ENCODE measurements at places on chromosomes 5 and 9.

DNA sequence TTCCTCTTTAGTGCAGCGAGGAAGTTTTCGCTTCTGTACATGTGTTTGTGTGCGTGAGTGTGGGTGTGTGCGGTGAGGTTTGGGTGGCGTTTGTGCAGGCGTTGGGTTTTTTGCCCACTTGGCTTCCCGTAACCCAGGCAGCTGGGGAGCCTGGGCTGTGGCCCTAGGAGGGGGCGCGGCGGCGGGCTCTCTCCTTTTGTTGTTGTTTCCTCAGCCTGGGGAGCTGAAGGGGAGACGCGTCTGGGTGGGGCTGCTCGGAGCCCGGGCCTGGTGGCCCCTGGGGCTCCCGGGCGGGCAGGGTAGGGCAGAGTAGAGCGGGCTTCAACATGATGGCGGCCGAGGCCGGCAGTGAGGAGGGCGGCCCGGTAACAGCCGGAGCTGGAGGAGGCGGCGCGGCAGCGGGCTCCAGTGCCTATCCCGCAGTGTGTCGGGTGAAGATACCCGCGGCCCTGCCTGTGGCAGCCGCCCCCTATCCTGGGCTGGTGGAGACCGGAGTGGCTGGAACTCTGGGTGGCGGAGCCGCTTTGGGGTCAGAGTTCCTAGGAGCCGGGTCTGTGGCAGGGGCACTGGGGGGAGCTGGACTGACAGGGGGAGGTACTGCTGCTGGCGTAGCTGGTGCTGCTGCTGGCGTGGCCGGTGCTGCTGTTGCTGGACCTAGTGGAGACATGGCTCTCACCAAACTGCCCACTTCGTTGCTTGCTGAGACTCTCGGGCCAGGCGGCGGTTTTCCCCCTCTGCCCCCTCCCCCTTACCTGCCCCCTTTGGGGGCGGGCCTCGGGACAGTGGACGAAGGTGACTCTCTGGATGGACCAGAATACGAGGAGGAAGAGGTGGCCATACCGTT, 665 bp downstream of the RASA1 start:
- DNase-seq = peak; percentile 49

DNA sequence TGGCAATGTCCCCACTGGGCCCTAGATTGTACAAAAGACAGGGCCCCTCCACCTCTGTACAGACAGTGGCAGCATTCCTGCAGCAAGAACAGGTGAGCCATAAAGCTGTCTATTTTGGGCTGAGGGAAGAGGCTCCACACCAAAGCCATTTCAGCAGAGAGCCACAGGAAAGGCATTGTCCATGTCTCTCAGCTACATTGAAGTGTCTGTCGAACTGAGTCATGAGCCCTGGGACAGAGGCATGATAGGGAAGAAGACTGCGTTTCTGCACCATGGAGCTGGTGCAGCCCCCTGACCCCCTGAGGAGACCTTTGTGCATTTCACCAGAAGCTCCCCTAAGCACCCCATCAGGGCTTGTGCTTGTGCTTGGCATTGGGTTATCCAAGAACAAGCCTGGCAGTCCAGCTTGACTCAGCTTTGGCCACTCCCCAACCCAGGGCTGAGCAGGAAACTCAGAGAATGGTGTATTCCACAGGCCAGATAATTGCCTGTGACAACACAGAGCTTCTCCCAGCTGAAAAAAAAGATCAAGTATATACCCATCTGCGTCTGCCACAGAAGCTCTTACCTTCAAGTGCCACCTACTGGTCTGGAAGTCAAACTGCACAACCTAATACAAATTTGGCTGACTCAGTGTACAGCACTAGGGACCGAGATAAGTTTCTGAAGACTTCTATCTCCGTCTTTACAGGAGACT, 5.9 kb upstream of the FRMD3 start:
- no peak for DNase-seq

GRCh38 chr5:135533334-135533733, 2.4 kb downstream of the NEUROG1 start:
- DNase-seq = no peak

DNA sequence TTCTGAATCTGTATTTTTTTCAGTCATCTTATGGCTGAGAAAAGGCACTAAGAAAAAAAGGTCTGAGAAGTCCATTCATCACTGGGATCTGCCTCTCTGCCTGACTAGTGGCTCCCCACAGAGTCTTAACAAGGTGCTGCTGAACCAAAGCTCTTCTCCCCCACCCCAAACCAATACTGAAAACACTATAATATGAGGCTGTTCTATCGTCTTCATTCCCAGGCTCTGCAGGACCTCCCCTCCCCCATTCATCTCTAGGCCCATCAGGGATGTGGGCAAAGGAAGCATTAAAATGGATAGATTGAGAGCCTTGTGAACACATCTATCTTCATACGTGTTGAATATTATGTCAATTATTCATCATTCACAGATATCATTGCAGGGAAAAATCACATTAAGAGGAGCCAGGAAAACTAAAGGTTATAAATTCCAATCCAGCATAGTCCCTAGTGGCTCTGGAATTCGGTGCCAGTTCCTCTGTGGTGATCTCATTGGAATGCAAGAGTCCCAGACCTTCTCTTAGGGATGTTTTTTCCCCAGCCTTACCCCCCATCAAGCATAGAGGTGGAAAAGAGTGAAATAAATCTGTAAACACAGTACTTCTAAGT, 44.3 kb upstream of the GPR151 start:
- DNase-seq = no peak

DNA sequence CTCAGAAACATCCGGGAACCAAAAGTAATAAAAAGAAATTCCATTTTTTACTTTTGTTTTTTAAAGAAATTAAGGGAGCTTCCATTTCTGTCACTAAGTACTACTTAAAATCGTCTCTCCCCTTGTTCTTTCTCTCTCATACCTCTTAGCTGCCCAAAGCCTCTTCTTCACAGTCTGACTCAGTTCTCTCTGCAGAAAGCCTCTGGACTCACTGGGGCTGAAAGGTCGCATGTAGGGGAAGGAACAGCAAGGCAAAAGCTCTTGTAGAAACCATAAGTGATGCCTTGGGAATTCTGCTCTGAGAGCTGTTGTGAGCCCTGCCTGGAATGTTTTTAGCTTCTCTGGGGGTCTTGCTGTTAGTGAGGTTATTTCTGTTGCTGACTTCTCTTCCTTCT, 100.8 kb upstream of the RANBP3L start:
- no peak for DNase-seq

GRCh38 chr5:117803533-117803932, 1184.8 kb downstream of the DTWD2 start:
- DNase-seq = no peak

DNA sequence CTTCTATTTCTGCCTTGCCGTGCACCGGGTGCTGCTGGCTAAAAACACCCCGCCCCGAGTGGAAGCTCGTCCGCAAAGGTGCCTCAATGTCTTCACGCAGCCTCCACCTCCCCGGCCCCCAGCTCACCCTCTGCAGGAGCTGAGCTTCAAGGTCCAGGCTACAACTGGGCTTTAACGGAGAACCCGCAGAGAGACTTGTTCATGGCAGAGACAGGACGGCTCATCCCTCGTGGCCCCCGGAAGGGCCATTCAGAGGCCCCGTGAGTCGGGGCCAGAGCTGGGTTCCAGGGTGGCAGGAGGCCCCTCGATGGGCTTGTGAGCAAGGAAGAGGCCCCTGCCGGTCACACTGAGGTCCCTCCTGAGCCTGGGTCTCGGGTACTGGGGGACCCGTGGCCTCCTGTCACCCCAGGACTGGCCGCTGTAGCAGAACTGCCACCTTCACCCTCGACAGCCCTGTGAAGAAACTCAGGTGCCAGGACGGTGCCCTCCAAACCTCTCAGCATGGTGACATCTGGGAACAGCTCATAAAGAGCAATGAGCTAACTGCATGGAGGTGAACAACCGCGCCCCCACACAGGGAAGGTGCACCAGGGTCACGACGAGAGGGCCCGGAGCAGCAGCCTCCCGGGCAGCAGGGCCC, 58.0 kb upstream of the UBAC1 start:
- DNase-seq = no peak

DNA sequence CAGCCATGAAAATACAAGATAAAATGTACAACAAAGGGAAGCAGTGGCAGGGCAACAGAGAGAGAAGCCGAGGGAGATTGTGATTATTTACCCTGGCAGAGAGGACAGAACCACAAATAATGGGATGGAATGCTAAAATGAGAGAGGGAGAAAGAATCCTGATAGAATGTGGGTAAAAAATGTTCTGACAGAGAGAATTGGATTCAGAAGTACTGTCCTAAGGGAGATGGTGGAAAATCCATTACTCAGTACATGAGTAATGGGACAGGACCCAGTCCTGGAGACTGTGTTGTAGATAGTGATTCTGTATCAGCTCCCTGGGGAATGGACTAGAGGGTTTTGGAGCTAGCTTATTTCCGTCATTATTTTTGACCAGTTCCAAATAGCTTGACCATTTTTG, 831.5 kb downstream of the MAT2B start:
- no peak for DNase-seq

GRCh38 chr5:137735555-137736284, at the start of gene KLHL3:
Gene KLHL3 (minus strand): TSS chr5:137736089. CDS start chr5:137735646, 443 bp downstream.
- no peak for DNase-seq

- no peak for DNase-seq
These were observed 5.2 kb upstream of the ZDHHC11 start for GRCh38 chr5:855771-856530.

- DNase-seq = peak; percentile 40
These were observed 7.0 kb upstream of the IRF1 start for GRCh38 chr5:132497488-132497997.

DNA sequence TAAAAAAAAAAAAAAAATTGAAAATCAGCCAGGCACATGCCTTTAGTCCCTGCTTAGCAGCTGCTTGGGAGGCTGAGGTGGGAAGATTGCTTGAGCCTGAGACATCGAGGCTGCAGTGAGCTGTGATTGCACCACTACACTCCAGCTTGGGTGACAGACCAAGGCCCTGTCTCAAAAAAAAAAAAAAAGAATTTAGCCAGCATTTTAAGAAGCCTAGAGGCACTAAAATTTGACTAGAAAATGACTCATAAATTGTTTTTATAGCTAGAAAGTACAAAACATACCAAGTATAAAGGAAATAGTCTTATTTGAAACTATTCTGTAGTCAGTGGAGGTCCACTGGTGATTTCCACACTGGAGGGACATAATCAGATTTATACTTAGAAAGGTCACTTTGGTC, 17.5 kb downstream of the LRRC70 start:
- no peak for DNase-seq

GRCh38 chr9:72703574-72703973, 182.2 kb downstream of the TMC1 start:
- no peak for DNase-seq

DNA sequence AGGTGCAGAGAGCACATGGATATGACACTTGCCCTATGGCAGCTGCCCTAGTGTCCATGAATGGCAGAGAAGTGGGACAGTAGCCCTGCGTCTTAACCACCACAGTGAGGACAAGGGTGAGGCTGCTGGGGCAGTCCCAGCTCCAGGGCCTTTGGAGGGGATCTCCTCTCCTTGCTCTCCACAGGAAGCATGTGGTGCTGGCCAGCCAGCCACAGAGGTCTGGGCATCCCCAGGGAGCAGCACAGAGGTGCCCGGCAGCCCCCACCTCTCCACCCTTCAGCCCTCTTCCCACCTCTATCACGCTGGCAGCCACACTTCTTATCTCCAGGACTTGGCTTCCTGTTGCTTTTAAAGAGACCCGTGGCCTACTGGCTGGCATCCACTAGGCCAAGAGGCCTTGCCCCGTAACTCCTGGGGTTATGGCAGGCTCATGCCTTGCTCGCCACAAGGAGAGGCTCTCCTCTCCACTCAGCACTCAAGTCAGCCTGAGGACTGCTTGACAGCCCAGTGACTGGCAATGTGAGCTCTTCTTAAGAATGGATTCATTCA, 21.9 kb downstream of the CSF2 start:
- DNase-seq = no peak

DNA sequence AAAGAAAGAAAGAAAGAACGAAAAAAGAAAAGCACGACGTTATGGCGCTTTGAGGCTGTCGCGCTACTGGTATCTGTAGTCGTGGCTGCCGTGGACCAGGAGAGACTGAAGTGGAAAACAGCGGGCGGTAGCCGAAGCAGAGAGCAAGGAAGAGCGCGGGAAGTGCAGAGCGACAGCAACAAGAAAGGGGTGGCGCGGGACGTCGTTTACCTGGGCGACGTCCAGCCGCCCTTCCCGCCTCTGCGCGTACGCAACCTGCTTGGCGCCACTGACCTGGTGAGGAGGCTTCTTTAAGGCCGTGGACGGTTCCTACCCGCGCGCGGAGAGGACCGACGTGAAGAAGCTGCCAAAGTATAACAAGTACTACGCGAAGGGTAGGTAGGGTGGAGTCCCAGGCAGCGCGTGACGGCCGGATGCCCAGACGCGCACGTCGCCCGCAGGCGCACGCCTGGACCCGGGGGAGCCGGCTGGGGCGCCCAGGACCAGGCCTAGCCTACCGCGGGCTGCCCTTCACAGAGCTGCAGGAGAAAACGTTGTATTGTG, 15.4 kb downstream of the CCL28 start:
- DNase-seq = peak; percentile 23

GRCh38 chr9:126945682-126946081, 31.1 kb downstream of the RALGPS1 start:
- no peak for DNase-seq

- DNase-seq = no peak
These were observed 38.7 kb downstream of the GEMIN5 start for GRCh38 chr5:154899151-154899816.

DNA sequence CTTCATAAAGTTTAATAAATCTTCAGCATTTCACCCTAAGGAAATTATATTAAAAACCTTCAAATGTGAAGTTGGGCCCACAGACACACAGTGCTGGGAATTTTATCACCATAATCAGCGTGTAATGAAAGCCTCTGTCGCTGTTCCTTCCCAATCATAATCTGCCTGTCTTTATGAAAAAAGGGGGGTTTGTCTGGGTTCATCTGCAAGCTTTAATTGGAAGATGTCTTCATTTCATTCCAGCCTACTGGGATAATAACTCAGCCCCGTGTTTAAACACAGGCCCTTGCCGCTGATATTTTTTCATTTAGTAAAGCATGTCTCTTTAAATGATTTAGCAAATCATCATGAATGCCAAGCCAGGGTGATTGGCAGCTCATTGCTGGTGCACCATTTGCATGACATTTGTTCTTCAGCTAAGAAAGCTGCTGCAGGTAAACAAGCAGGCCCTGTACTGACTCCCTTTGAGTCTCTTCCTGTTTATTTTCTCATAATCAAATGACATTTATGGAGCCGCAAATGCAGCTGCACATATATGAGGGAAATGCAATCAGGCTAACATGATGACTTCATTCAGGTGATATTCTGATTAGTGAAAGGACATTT, 362.9 kb upstream of the TLE4 start:
- DNase-seq = no peak

- DNase-seq = no peak
These were observed 11.0 kb upstream of the ABLIM3 start for GRCh38 chr5:149130121-149130914.

- DNase-seq = no peak
These were observed 18.6 kb upstream of the RICTOR start for GRCh38 chr5:39092581-39093351.

GRCh38 chr9:123112015-123112975, 78.8 kb downstream of the GPR21 start:
- no peak for DNase-seq

GRCh38 chr5:151048526-151048925, 28.1 kb downstream of the GPX3 start:
- DNase-seq = no peak

- no peak for DNase-seq
These were observed 255.8 kb downstream of the PRDM9 start for GRCh38 chr5:23763170-23763569.

Measured in renal cortex interstitium (tissue), 15 donors.